ENCODE measurements at places on chromosomes 2 and 18.

DNA sequence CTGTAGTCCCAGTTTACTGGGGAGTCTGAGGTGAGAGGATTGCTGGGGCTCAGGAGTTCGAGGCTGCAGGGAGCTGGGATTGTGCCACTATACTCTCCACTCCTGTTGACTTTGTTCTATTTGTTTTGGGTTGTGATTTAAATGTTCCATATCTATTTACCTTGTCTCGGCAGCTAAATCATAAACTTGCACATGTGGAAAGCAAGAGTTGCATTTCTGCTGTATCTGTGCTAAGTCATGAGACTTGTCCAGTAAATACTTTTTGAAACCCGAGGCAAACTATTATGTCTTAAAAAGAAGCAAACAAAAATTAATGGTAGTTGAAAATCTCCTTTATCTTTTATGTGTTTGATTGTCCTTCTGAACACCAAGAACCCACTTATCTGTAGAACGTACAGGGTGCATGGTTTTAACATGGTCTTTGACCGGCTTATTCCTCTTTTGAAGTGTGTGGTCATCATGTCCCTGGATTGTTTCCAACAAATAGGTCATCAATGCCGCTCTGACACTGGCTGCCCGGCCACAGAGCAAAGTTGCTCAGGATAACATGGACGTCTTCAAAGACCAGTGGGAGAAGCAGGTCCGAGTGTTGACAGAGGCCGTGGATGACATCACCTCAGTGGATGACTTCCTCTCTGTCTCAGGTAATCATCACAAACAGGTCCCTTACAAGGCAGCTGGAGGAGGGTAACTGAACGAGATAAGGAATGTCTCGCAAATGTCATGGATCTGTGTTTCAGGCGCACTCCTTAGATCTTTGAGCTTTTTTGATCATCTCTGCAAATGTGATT lies 241.1 kb upstream of the LRRTM1 start:
- no peak for DNase-seq

DNA sequence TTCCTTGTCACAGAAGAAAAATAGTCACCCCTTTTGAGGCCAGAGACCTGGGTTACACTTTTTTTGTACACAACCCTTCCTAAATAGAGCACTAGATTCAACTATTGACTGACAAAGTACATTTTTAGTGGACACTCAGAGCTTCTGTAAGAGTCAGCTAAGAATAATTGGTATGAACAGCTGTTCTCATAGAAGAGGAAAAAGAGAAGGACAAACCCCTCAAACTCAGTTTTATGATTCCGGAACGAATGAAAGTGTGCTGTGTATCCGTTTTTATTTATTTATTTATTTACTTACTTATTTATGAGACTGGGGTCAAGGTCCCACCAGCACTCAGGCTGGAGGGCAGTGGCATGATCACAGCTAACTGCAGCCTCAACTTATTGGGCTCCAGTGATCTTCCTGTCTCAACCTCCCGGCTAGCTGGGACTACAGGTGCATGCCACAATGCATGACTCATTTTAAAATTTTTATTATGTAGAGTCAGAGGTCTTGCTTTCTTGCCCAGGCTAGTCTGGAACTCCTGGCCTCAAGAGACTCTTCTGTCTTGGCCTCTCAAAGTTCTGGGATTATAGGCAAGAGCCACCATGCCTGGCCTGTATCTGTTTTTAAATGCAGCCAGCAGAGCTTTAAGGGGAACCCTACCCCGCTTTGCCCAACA lies 36.0 kb upstream of the FZD5 start:
- DNase-seq: no peak

DNA sequence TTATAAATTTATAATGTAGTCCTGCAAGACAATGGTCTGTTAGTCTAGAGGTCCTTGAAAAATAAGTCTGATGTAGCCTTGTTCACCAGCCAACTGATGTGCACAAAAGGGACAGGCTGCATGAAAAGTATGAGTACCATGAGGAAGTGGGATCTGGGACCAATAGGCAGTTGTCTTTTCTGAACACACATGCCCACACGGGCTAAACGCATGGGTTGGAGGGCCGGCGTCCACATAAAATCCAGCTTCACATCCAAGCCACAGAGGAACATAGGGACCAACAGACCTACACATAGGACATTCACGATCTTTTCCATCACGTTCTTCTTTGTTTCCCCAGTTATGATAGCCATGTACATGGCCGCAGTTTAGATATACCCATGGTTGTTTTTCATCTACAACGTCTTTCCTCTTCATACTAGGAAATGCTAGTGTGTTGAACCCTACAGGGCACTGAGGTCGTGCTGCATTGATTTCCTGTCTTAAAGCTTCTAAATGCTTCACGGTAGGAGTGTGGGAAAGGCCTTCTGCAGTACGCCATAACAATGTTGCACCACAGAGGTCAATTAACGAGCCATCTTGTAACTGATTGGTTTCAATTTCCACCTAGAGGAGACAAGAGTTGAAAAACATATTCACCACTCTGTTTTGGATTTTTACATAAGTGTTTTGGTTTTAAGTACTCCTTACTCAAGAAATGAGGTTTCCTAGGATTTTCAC lies 49.4 kb downstream of the PELI1 start:
- DNase-seq: no peak

DNA sequence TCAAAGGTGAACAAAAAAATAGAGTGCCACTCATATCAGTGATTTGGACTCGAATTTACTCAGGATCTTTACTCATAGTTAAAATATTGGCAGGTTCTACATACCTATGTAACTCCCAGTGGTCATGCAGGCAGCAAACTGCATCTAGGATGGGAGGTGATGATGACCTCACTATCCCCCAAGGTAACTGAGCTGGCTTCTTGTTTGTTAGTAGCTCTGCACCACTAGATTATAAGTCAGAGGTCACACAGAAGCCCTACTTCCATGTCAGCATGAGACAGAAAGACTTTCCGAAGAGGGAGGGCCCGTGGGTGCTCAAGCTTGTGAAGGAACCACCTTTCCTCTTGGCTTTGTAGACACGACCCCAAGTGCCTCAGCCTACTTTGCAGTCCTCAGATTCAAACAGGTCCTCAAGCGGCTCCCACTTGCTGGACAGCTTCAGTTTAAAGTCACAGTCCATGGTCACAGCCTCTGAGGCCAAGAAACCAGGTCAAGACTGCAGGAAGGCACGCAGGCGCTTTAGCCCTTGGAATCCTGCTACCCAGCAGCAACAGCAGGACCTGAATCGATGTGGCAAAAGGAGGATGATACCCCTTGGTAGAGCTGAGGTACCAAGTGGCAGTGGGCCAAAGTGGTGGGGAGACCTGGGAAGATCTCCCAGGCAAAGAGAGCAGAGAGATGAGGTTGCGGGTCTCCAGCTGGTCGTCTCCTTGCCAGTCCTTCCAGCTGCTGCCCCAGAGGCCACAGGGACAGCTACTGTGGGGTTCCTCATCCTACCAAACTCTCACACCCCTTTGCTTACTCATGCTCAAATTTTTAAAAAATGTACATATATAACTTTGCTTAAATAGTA lies 4.3 kb downstream of the NTSR2 start:
- DNase-seq: no peak

GRCh38 chr2:60091266-60091665 lies 462.2 kb downstream of the BCL11A start:
- DNase-seq: no peak

GRCh38 chr2:61380056-61380881 lies 90.6 kb downstream of the USP34 start:
- DNase-seq: no peak

DNA sequence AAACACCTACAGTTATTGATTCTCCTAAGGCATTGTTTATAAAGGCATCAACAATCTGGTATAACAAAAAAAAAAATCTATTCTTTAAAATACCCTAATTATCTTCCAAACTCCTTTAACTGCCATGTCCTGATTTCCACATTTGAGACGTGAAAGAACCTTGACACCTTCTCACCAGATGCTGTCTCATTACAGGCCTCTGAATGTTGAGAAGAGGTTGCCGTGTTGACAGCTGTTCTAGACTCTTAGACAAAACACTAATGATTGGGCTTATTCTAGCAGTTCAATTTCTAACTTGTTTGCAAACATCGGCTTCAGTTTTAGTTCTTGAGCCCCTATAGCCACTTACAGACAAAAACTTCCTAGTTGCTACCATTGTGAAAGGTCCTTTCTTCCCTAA lies 988.8 kb downstream of the LRP1B start:
- DNase-seq: no peak

GRCh38 chr2:223668302-223668998 lies 66.3 kb upstream of the SCG2 start:
- no peak for DNase-seq
